ENCODE measurements at places on chromosomes 12 and 14.

DNA sequence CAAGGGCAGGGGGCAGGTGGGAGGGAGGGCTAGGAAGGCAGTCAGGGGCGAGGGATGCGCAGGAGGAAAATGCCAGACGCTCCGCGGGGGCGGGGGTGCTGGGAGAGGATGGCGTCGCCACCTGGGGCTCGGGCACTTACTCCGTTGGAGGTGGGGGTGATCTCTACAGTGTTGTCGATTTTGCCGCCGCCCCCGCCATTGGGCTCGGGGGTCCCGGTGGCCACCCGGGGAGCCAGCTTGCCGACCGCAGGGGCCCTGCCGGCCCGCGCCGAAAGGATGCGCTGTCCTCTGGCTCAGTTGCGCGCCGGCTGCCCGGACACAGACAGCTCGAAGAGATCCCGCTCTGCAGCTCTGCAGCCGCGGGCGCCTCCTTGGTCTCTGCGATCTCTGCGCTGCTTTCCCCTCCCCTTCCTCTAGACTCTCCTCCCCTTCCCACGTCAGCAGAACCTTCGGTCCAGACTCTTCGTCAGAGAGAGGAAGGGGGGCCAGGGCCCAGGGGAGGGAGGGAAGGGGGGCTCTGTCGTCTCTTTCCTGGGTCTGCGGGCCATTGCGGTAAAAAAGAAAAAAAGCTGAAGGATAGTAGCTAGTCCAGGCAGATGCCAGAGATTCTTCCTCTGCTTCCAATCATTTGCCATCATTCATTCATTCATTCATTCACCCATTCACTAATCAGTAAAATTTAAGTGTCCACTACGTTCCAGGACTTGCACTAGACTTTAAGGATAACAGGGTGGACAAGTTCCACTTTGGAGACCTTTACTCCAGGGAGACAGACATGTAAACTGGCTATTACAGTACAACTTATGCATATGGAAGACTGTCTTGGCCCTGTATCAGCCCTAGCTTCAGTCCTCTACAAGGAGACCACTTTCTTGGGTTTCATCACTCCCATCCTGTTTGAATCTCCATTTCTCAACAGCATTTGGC is at the start of gene SLC22A17:
SLC22A17 (minus strand) TSS at position 382 of the 927 bp plus-strand sequence.
- peak; percentile 26 for DNase-seq

- no peak for DNase-seq
Observed at GRCh38 chr12:5010151-5010550, 33.5 kb upstream of the KCNA5 start.

- no peak for DNase-seq
Observed at GRCh38 chr12:94649349-94650142, 811 bp downstream of the TMCC3 start.

GRCh38 chr14:92734618-92735017 is 13.8 kb downstream of the LGMN start:
- no peak for DNase-seq

GRCh38 chr12:130714091-130714590 is 2.0 kb downstream of the RIMBP2 start:
- no peak for DNase-seq

GRCh38 chr12:111454311-111454710 is 48.6 kb downstream of the SH2B3 start:
- no peak for DNase-seq
